ENCODE measurements at places on chromosomes 3 and 15.

DNA sequence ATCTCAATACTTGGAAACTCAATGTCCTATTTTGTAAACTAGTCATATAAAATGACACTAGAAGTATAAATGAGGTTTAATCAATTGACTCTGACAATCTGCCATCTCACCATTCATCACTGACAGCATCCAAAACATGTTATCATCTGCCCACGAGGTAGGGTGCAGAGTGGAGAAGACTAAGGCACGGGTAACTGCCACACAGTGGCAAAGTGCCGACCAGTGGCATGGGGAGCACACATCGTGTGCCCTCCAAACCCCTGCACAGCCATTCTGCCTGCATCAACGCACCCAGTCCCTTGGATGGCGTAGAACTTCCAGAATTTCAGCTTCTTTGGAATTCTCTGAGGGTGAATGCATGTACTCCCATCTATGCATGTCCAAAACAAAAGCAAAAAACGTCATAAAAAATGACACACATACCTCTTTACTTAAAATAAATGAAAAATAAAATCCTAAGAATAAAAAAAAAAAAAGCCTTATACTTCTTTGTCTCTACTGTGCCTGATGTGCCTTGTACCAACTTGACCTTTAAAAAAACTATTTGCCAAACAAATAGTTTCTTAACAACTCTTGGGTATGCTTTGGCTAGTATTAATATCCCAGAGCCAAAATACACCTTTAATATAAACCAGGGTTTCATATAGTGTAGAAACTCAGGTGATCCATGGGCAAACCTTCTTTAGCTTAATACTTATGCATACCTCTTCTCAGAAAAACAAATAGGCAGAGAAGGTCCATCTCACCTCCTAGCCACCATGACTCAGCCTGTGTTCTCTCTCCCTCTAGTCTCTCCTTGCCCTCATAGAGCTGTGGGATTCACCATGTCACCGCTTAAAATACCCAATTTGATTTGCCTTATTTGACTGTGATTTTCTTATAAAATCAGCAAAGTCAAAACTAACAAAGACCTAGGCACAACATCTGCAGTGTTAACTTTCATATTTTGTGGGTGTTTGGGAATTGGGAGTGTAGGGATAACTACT, 12.7 kb downstream of the CPOX start:
- no peak for DNase-seq

DNA sequence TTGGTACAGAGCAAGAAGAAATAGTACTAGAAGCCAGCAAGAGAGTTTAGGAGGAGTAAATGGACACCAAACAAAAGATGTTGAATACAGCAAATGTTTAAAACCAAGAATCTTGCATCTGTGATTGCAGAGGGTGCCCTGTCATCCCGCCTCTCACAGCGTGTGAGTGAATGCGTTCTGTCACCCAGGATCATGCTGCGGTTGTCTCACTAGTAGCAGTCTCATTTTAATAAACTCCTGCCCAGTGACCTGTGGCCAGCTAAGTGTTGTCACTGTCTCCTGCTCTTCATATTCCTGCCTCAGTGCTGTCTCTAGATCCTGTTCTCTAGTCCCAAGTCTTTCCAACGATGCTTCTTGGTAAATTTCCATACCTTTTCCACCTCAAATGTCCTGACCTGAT, 584.6 kb downstream of the MCTP2 start:
- DNase-seq: no peak

DNA sequence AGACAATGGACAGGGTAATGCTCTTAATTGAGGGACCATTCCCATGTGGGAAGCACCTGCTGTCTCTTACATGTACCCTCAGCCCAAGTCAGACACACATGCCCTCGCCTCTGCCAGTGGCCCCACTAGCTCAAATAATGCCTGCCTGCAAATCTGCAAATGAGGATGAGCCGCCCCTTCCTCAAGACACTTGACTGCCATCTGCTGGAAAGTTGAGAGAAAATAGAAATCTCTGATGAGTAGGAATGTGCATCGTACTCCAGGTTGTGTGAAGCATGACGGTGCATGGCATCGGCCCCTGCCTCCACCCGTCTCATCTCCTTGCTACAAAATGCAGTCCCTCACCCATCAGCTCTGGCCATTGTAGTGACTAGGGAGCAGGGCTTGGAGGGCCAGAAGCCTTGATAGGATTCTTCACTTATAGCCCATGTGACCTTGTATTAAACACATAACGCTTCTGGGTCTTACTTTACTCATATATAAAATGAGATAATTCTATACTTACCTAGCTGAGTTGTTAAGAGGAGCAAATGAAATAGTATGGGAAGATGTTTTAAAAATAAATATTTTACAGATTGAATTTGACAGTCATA, 6.3 kb upstream of the SCN5A start:
- no peak for DNase-seq

DNA sequence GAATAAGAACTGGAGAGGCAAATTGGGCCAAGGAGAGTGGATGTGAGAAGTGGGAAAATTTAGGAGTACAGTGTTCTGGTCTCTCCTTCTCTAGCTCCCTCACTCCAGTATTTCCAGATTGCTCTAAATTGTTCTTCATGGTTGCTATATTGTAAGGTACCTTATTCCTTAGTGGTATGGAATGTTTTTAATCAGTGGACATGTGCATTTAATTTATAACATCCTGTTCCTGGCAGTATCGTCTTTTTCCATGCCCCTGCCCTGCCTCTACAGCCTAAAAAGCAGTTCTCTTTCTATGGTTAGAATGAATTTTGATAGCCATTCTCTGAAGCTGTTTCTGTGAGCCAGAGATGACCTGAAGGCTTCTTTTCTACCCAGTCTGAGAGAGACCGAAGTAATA, 180.5 kb downstream of the TCF12 start:
- no peak for DNase-seq

DNA sequence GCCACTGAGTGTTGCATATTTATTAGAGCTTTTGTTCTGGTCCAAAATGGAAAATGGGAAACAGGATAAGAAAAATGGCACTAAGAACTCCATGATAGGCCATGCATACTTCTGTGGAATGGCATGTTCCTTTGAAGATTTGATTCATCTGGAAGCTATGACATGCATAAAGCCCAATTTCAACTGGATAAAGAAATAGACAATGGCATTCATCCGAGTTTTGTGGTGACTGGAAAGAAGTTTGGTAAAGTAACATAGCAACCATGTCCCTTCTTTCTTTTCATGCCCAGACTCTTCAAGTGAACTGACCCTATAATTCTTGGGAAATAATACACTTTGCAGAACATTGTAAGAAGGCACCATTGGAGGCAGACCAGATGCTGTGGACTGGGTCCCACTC, 368.4 kb upstream of the IL12A start:
- DNase-seq: no peak

GRCh38 chr3:53044371-53044710, 1.5 kb downstream of the SFMBT1 start:
- DNase-seq: no peak

DNA sequence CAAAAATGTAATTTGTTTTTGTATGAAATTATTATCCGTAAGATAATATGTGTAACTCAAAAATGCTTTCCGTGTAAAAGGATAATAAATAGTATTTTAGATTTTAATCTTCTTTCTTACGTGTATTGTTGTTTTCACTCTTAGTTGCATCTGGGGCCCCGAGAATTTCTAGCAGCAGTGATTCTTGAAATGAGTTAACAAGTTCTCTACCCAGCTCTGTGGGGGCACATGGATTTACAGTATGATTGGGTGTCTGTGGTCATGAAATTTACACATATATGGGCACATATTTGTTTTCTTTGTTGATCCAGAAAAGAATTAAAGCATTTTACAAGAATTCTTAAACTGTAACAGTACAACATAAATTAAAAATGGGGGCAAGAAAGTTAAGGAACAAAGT, 145.9 kb upstream of the LRRFIP2 start:
- no peak for DNase-seq

GRCh38 chr3:144429719-144430121, 458.1 kb downstream of the DIPK2A start:
- no peak for DNase-seq

DNA sequence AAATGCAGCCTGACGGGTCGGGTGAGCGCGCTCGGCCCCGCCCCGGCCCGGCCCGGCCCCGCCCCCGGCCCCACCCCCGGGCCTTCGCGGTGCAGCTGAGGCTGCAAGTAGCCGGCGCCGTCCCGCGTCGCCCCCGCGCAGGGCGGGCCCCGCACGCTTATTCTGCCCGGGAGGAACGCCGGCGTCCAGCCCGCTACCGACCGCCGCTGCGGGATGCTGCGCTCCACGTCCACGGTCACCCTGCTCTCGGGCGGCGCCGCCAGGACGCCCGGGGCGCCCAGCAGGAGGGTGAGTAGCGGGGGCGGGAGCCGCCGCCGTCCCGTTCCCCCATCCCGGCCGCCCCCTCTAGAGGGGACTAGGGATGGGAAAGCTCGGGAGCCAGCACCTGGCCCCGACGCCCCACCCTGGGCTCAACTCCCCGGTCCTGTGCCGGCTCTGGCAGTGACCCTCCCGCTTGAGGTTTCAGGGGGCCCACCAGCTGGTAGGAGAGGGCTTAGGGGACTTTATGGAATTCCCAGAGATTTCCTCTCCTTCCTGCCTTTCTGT, at the start of gene MYZAP:
MYZAP (plus strand) TSS at position 83 of the 546 bp plus-strand sequence; CDS start at position 214, 131 bp downstream.
- DNase-seq: peak; percentile 66

DNA sequence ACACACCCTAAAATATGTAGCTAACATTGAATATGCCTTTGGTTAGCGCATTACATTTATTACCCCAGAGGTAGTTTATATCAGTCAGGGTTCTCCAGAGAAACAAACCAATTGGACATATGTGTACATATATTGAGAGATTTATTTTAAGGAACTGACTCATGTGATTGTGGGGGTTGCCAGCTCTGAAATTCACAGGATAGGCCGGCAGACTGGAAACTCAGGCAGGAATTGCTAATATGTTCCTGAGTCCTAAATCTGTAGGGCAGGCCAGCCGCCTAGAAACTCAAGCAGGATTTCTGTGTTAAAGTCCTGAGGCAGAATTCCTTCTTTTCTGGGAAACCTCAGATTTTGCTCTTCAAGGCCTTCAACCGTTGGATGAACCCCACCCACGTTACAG, 189.7 kb downstream of the CDIN1 start:
- DNase-seq: no peak

GRCh38 chr15:94080416-94080815, 150.9 kb upstream of the MCTP2 start:
- DNase-seq: peak; percentile 86

GRCh38 chr15:63494408-63494807, 10.0 kb upstream of the USP3 start:
- no peak for DNase-seq

GRCh38 chr3:77288348-77288747, 248.4 kb downstream of the ROBO2 start:
- DNase-seq: no peak

- DNase-seq: no peak
Observed at GRCh38 chr15:90946941-90947576, 7.6 kb upstream of the RCCD1 start.

- DNase-seq: no peak
Observed at GRCh38 chr3:157460253-157460652, 23.6 kb downstream of the PTX3 start.

DNA sequence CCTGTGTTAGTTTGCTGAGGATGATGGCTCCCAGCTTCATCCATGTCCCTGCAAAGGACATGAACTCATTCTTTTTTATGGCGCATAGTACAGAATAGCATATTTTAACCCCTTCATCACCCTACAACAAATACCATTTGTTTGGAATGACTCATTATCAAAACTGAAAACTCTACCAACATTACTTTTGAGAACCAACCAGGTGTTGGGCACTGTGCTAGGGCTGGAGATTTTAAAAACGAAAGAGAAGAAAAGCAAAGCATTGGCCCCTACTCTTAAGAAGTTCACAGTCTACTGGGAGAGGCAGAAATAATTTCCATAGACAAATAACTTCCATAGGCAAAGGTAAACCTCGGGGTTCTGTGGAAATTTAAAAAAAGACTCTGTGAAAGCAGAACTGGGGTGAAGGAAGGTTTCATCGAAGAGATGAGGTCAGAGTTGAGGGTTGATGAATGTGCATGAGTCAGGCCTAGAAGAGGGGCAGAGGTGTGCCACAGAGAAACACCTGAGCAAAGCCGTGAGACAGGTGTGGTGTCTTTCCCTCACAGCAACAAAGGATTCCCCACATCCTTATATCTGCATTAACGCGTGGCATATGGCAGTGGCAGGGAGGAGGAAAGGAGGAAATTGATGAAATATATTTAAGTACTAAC, 51.0 kb downstream of the MCF2L2 start:
- DNase-seq: no peak
